ENCODE measurements at places on chromosomes 3 and 15. TPM values are rescaled to one million over a fixed set of nuclear protein-coding genes. Genes with fewer than 3 reads are reported as not detected.

GRCh38 chr3:54408328-54408727 is 286.0 kb downstream of the CACNA2D3 start:
- DNase-seq = no peak

DNA sequence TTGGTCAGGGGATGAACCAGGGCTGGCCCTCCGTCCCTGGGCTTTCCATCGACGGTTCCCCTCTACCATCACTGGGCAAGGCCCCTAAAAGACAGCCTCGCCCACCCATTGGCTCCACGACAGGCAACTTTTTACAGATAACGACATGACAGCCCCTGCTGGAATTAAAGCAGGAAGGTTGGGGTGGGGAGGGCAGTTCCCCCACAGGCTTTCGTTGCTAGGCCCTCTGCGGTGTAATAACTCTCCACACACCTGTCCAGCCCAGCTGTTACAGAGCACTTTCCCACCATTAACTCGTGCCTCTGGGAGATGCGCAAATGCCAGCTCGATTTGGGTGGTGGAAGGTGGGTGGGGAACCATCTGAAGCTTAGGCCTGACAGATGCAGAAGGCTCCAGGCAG is 264.2 kb upstream of the TLE3 start:
- DNase-seq = no peak

GRCh38 chr15:39270934-39271333 is 309.9 kb upstream of the THBS1 start:
- DNase-seq = no peak

GRCh38 chr15:92524874-92525565 is 130.6 kb downstream of the FAM174B start:
- DNase-seq = no peak

DNA sequence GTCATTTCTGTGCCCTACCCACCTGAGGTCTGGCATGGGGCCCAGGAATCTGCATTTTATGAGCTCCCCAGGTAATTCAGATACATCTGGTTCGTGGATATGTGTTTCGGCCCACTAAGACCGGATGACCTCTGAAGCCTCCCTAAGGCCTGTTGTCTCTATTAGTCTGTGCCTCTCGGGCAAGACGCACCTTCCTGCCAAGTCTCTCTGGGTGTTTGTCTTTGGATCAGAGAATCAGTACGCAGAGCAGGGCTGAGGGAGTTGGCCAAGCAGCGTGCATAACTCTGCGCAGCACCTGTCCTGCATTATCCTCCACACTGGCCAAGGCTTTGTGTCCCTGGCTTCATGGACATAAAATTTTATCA is 181.0 kb downstream of the THSD4 start:
- no peak for DNase-seq

DNA sequence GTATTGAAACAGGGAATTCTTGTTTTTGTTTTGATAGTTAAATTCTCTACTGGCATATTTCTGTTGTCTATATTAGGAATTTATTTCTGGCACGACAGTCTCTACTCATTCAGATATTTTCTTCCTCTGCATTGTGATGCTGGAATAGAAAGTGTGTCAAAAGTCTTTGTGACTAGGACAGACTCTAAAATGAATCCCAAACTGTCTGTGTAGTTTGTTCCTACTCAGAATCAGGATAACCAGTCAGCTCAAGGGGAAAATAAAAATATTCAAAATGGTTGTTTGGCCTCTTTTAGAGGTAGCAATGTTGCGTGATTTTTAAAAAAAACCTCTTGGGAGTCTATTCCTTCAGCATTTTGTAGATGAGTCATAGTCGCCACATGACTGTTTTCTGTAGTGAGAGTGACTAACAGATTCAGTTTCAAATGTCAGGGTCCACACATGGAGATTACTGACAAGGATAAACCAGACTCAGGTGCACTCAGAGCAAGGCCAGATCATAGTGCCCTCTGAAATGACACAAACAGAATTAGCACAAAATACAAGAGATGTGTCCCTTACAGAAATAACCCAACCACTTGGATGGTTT is 13.1 kb downstream of the SLC7A14 start:
- no peak for DNase-seq

LDHAL6B gene
- not detected for total RNA-seq

- no peak for DNase-seq
Observed at GRCh38 chr3:192395506-192395905, 331.8 kb downstream of the FGF12 start.

DNA sequence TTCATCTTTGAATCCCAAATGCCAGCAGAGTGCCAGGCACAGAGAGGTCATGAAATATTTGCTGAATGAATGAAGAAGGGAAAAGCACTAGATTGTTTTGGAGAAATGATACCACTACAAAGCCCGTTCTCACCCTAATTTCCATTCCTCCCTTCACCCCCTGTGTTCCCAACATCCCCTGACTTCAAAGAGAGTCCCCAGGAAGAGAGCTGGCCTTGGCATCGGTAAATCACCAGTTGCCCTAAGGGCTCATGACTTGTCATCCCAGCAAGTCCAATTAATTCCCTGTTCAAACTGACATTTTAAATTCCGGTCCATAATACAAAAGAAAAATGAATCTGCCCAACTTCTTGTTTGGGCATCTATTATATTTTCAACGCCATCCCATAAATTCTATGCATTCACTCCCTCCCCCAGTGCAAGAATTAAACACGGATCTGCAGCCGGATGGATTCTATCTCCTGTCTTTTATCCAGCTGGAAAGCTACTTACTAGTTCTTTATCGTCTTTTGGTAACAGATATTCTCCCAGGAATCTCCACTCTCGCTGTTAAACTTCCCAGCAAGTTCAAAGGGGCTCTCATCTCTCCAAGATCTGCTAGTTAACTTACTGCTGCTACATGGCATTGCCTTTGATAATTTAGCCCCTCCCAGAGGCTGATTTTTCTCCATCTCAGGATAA is 63.9 kb upstream of the TSC22D2 start:
- DNase-seq = no peak

GRCh38 chr15:91688811-91689210 is 164.7 kb upstream of the SLCO3A1 start:
- no peak for DNase-seq

- DNase-seq = no peak
Observed at GRCh38 chr3:144626835-144627234, 655.2 kb downstream of the DIPK2A start.

DNA sequence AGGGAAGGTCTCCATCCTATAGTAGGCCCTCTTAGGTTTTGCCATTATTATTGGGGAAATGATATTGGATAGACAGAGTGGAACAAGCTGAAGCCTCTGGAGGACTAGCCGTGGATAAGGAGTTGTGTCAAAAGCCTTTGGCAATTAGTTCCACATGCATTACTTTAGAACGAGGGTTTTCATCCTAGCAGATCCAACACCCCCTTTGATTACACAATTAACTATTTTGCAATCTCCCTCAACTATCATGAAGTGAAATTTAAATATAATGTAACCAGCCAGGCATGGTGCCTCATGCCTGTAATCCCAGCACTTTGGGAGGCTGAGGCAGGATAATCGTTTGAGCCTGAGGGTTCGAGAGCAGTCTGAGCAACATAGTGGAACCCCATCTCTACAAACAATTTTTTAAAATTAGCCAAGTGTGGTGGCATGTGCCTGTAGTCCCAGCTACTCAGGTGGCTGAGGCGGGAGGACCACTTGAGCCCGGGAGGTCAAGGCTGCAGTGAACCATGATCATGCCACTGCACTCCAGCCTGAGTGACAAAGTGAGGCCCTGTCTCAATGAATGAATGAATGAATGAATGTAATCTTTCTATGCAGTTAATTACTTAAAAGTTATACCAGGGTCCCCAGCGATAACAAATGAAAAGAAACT is 56.8 kb downstream of the PXYLP1 start:
- DNase-seq = no peak

Data from body of pancreas (tissue), 4 donors.